ENCODE measurements at places on chromosomes 5 and 9.

DNA sequence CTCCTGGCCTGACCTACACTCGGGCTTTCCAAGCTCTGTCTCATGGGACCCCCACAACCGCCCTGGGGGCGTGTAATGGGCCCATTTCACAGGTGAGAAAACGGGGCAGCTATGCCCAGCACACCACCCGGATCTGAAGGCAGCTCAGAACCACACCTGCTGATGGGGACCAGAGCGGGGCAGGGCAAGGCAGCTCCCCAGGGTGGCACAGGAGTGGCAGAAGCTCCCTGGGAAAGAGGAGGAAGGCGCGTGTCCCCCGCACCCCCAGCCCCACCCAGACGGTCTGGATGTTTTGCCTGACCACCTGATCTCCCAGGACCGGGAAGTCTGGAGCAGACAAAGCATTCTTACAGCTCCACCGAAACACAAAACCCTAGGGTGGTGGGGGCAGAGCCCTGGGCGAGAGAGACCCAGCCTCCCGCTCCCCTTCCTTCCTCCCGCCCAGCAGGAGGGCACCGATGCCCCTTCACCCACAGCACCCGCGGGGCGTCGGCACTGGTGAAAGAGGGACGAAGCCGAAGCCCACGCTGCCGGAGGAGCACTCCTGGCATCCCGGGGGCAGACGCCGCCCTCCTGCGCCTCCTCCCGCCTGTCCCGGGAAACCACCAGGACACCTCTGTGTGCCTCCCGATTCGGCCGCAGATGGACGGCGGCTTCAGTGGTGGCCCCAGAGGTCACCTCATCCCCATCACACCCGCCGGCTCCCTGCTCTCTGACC, 14.5 kb downstream of the NOTCH1 start:
- DNase-seq = no peak

DNA sequence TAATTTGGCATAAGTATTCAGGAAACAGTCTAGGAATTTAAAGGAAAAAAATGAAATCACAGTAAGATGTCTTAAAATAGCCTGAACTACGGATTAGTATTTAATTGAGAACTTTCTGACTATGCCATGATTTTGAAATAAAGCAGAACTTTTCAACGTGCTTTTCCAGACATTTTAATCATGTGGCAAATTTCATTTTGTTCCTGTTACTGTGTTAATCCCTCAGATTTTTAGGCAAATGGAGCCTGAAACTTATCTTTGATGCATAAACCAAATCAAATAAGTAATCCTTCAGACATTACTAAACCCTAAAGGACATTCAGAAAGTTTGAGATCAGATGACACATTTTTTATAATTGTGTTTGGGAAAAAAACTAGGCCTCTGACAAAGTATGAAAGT, 75.7 kb downstream of the FBN2 start:
- no peak for DNase-seq

GRCh38 chr5:168992687-168993086, 308.3 kb downstream of the SLIT3 start:
- DNase-seq = peak; percentile 19

- DNase-seq = no peak
Observed at GRCh38 chr9:127004946-127005769, 90.6 kb downstream of the RALGPS1 start.

GRCh38 chr5:38078161-38078560, 180.2 kb upstream of the EGFLAM start:
- DNase-seq = no peak

DNA sequence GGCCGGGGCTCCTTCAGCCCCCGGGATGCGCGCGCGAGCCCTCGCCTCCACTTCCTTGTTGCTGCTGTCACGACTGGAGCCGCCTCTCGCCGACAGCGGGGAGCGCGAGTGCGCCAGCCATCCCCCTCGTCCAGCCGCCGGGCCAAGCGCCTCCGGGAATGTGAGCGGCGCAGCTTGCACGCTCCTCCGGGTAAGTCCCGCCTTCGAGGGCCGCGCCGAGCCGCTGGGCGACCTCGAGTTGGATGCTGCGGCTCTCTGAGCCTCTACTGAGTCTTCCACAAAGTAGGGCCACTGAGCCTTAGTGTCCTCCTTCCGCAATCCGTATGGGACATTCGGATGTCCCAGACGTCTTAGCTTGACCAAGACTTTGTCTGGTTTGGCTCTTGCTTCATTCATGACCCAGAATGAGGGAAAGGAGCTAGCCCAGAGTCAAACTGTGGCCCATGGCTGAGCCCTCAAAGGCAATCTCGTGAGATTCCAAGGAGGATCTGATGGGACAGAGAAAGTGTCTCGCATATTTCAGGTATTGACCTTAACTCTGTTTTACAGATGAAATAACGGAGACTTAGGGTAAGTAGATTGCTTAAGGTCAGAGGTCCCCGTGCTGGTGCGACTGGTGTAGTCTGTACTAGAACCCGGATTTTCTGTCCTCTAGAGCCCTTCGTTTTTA, 586 bp downstream of the HMGXB3 start:
- peak; percentile 26 for DNase-seq

DNA sequence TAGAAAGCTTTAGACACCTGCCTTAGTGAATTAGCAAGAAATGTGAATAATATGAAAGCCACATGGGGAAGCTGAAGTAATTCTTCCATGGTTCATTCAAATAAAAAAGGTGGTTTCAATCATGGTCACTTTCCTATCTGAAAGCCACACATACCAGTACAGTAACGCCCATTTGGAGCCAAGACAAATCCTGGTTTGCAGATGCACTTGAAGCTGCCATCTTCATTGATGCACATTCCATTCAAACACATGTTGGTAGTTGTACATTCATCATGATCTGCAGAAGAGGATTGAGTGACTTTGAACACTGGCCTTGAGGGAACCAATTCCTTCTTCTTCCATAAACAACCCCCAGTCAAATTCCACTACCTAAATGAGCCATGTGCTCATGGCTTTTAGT, 161.5 kb downstream of the FBN2 start:
- no peak for DNase-seq

GRCh38 chr5:151164687-151165392, 7.3 kb upstream of the ANXA6 start:
- peak; percentile 67 for DNase-seq

- DNase-seq = no peak
Observed at GRCh38 chr9:19404283-19405075, 4.3 kb upstream of the ACER2 start.

GRCh38 chr5:60436518-60436917, 263.4 kb downstream of the DEPDC1B start:
- DNase-seq = no peak

DNA sequence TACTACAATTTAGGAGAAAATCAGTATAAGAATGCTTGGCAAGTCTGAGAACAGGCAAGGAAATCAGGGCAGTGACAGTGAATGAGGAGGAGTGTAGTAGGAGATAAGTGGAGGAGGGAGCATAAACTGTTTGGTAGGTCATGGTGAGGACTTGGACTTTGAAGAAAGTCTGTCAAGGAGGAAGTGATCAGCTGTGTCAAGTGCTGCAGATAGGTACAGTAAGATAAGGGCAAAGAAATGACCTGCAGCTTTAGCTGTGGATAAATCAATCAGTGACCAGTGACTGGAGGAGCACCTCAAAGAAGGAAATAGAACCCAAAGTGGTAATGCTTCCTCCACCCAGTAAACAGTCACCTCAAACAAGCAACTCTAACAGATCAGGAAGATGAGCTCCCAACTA, 106.3 kb downstream of the RAPGEF6 start:
- no peak for DNase-seq

GRCh38 chr5:6225121-6225607, 153.2 kb downstream of the MED10 start:
- no peak for DNase-seq

DNA sequence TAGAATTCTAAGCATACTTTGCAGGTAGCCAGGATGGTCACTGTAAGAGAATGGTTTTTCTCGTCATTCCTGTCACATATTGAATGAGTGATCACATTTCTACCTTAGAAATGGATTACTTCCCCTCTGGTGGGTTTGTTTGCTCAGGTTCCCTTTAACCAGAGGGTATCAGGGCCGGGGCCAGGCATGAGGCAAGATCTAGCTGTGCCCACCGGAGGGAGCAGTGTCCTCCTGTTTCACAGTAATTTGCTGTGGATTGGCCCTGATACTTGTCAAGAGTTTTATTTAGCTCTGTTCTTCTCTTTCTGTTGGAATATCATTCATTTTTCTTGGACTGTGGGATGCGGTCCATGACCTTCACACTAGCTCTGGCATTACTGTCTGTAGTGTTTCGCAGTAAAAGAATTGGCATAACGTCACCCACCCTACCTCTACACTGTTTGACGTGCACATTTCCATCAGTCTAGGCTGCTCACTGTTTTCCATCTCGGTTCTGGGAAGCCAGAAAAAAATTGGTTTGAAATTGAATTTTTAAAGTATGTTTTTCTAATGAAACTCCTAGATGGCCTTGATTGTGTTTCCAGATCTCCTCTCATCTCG, 42.4 kb upstream of the ZBED3 start:
- no peak for DNase-seq

All from progenitor cell of endocrine pancreas (in vitro differentiated cells).